ENCODE measurements at places on chromosomes 13 and 19. TPM values are rescaled to one million over a fixed set of nuclear protein-coding genes. Genes with fewer than 3 reads are reported as not detected.
A peak's percentile ranks its signal among the peaks of the same experiment; 100 is the strongest.

DNA sequence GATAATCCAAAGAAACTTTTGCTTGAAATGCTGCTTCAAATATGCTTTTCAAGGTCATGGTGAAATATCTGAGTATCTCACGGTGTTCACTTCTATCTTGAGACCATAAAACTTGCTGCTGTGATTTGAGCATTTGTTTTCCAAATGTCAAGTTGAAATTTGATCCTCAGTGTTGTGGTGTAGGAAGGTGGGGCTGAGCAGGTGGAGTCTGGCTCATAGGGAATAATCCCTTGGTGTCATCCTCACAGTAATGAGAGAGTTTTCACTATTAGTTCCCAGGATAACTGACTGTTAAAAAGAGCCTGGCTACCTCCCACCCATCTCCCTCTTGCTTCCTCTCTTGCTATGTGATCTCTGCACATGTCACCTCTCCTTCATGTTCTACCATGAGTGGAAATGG, 858.0 kb upstream of the SLITRK5 start:
- no peak for DNase-seq

- DNase-seq: no peak
Measured at GRCh38 chr13:33994826-33995502, 177.0 kb downstream of the RFC3 start.

DNA sequence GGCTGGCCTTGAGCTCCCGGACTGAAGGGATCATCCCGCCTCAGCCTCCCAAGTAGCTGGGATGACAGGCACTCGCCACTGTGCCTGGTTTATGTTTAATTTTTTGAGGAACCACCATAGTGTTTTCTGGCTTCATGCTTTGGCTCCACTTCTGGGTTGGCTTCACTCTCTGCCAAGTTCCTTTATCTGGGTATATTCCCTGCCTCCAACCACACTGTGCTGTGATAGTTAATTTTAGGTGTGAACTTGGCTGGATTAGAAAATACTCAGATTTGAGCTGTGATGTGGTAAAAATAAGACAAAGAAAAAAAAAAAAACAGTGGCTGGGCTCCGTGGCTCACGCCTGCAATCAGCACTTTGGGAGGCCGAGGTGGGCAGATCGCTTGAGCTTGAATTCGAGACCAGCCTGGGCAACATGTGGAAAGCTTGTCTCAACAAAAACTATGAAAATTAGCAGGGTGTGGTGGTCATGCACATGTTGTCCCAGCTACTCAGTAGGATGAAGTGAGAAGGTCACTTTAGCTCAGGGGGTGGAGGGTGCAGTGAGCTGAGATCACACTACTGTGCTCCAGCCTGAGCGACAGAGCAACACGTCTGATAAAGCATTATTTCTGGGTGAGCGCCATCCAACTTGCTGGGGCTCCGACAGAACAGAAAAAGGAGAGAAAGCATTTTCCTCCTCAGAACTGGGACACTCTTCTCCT, 7.5 kb upstream of the ILF3 start:
- DNase-seq: no peak

The PLK5 gene
- total RNA-seq: not detected

The LMTK3 gene
- total RNA-seq: 7.1 TPM

DNA sequence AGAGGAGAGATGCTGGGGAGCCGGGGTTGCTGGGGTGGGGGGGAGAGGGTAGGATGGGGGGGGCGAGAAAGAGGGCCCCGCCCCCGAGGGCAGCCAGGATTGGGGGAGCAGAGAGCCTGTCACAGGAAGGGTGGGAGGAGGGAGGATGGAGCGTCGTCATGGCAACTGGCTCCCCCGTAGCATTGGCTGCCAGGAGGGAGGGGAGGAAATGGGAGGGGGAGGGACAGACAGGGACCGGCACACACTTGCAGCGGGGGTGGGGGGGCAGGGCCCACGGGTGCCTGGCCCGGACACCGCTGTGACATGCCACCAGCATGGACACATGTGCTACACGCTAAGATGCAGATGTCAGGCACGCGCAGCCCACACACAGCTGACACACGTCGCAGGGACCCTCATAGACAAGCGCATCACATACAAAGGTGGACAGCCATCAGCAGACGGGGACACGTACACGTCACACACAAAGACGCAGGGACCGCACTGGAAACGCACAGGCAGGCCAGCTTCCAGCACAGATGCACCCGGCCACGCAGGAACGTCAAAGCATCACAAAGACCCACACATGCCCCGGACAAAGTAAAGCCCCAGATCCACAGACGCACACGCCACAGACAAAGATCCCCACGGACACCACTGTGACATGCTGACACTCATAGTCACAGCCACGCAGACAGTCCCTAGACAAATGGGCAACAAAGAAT, at the start of gene LMTK3:
TSS of gene LMTK3 (minus strand) at position 36 of the 704 bp plus-strand sequence. CDS start 259 bp downstream, outside the sequence.
- DNase-seq: no peak

The GPR4 gene
- total RNA-seq: 18.5 TPM

GRCh38 chr13:99740251-99740979, 231.2 kb downstream of the ZIC5 start:
- no peak for DNase-seq

DNA sequence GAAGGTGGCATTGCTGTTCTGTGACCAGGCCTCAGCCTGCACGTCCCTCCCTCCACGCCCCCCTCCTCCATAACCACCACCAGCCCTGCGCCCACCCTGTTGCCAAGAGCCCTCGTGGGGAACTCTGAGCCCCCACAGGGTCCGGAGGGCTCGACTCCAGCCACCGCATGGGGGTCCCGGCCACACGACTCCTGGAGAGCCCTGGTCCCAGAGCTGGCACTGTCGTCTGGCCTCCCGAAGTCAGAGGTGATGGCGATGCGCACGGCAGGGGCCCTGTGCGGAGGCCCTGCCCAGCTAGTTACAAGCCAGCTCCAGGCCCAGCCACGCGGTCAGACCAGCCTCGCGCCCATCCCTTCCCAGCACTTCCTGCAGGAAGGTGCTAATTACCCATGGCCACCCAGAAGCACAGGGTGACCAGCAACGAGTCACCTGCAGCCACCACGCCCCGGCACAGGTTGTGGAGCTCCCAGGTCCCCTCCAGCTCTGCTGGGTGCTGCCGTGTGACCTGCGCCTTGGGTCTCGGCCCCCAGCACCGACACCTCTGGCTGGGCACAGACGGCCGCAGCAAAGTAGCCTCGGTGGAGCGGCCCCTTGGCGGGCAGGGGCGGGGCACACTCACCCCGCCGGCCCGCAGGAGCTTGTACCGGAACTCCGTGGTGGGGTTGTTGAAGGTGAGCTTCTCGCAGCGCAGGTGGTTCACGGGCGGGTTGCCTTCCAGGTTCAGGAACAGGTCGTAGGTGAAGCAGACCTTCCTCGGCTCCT, 49.6 kb downstream of the MLLT1 start:
- peak; percentile 63 for DNase-seq

The ZFR2 gene
- total RNA-seq: 0.55 TPM

DNA sequence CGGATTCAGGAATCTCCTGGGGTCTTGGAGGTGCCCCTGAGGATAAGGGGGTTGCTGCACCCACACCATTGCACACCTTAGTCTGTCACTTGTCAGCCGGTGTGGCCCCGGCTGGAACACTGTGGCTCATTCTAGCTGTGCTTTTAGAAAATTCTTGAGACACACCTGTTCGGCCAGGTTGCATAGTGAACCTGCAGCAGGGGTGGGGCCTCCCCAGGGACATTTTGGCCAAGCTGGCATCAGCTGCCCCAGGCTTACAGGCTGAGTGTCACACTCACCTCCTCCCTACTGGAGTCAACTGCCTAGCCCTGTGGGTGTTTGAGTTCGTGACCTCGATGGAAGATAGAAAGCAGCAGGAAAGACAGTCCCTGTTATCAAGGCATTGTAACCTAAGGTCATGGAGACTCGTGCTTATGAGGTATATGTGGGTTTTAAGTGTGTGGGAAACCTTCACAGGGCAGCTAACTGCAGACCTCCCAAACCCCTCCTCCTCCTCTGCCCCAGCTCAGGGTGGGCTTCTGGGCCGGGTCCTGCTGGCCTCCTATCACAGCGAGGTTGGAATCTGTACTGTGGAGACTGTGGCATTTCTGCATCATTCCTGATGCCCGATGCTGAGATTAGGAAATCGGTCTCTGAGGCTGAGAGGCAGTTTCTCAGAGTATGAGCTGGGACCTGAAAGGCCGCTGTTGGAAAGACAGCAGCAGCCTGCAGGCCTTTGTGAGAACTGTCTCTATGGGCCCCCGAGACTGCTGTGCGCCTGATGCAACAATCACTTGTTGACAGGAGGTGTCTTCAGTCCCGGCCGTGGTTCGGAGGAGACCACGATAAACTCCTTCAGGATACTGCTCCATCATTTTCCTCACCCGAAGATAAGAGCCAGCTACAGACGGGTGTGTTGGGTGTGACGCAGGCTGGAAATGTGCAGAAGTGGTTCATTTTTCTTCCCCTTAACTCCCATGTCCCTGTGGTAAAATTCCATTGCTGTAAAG, 72.2 kb downstream of the ATP11A start:
- peak; percentile 83 for DNase-seq

The CAPN12 gene
- 14.4 TPM for total RNA-seq

DNA sequence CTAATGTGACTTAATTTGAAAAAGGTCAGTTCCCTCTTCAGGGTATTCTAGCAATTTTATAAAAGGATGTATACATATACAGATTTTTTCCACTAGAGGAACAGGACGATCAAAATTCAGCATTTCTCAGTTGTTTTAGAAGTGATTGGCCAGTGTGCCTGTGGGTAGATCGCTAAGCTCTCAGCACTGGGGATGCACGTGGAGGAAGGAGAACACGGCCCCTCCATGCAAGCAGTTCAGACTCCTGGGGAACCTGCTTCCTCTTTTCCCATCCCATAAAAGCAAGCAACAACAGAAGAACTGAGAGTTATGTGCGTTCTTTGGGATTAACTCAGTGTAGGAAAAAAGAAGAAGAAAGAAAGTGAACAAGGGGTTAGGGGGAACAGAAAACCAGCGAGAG, 328.8 kb downstream of the FOXO1 start:
- DNase-seq: no peak

GRCh38 chr19:3604987-3605343, 1.7 kb downstream of the TBXA2R start:
- DNase-seq: no peak

The TEX26 gene
- total RNA-seq: not detected

The CYP2A13 gene
- not detected for total RNA-seq

- DNase-seq: no peak
Measured at GRCh38 chr13:40026174-40026585, 370.7 kb downstream of the COG6 start.

GRCh38 chr19:29324717-29325116, 111.8 kb upstream of the UQCRFS1 start:
- no peak for DNase-seq

The CILP2 gene
- 0.41 TPM for total RNA-seq

The SCN1B gene
- total RNA-seq: 8.7 TPM

The MISP3 gene
- total RNA-seq: 6.7 TPM

- DNase-seq: no peak
Measured at GRCh38 chr13:66745307-66745706, 484.8 kb downstream of the PCDH9 start.

GRCh38 chr13:60112771-60113170, 51.0 kb downstream of the DIAPH3 start:
- no peak for DNase-seq

The RGL3 gene
- 54.6 TPM for total RNA-seq

- DNase-seq: no peak
Measured at GRCh38 chr19:49588365-49589122, 2.4 kb upstream of the PRR12 start.

The PLVAP gene
- total RNA-seq: 174 TPM

DNA sequence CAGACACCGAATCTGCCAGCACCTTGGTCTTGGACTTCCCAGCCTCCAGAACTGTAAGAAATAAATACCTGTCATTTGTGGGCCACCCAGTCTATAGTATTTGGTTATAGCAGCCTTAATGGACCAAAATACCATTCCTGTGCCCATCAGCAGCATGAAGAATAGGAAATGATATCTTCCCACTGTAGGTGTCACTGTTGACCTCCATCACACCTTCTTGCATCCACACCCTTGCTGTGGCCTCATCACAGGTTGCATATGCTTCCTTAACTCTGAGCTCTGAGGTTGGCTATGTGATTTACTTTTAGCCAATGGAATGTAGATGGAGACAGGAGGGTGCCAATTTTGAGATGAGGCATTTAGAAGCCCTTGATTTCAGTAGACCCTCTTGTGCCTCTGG, 242.0 kb upstream of the TSHZ3 start:
- DNase-seq: no peak

The IGSF23 gene
- not detected for total RNA-seq

The S1PR2 gene
- 21.7 TPM for total RNA-seq

The IZUMO2 gene
- total RNA-seq: not detected

GRCh38 chr19:42174958-42175734, 42.3 kb downstream of the DEDD2 start:
- DNase-seq: no peak

The MYBPC2 gene
- total RNA-seq: 0.12 TPM

DNA sequence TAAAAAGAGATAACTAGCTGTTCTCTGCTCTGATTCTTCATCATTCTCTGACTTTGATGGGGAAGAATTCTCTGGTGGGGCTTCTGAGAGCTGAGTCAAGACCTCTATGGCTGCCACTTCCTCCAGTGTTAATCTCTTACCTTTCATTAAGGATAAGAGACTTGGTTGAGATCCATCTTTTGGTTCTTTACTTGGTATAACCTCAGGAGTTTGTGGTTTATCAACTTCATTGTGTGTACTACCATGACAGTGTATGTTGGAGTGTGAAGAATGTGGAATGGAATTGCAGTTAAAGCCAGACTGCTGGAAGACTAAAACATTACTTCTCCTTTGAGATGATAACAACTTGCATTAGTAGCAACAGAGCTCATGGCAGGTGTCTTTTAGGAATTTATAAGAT, 222.0 kb downstream of the SLITRK5 start:
- DNase-seq: no peak

The KCNRG gene
- 1.5 TPM for total RNA-seq

GRCh38 chr13:94209117-94209516, 270.4 kb downstream of the DCT start:
- DNase-seq: no peak

DNA sequence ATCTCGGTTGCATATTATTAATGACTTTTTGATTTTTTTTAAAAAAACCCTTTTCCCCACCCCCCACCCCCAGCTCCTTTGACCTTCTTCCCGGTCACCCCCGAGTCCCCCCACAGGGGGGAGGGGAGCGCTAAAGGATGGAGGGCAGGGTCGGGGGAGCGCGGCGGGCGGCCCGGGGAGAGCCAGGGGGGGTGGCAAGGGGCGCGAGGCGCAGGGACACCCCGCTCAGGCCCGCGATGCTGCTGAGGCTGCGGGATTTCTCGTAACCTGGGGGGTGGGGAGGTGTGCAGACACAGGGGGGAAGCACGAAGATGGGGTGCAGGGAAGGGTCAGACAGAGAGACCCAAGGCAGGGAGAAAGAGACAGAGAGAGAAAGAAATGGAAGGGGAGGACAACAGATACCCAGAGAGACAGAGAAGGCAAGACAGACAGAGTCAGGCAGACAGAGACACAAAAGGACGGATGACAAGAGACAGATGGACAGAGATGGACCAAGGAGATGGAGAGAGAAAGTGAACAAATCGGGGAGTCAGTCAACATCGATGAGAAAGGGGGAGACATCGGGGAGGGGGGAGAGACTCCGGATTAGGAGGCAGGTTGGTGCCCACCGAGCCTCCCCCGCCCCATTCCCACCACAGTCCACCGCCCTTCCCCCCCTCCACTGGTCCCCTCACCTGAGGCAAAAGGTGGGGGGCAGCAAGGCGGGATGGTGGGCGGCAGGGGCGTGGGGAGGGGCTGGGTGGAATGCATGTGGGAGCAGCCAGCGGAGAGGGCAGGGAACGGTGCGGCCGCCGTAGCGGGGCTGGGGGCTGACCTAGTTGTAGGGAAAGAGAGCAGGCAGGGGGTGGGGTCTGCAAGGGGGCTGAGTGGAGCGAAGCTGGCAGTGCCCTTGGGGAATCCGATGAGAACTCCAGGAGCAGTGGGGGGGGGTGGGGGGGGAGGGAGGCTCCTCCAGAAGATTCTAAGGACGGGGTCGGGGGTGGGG, 14.2 kb downstream of the KCNC3 start:
- no peak for DNase-seq

The ZNF28 gene
- total RNA-seq: 18.6 TPM
